Activated T-cell treated with anti-CD3 and anti-CD28 coated beads for 48 hours (primary cell): ENCODE measurements at places on chromosomes 7 and 10.

GRCh38 chr7:6106140-6106904, 75.1 kb downstream of the ANKRD61 start:
- DNase-seq = peak; percentile 18

- no peak for DNase-seq
These were observed 40.5 kb downstream of the C1QL3 start for GRCh38 chr10:16481052-16481728.

GRCh38 chr7:2729893-2730716, 42.1 kb downstream of the AMZ1 start:
- no peak for DNase-seq

- DNase-seq = no peak
These were observed 156.9 kb upstream of the NPSR1 start for GRCh38 chr7:34501156-34501555.

DNA sequence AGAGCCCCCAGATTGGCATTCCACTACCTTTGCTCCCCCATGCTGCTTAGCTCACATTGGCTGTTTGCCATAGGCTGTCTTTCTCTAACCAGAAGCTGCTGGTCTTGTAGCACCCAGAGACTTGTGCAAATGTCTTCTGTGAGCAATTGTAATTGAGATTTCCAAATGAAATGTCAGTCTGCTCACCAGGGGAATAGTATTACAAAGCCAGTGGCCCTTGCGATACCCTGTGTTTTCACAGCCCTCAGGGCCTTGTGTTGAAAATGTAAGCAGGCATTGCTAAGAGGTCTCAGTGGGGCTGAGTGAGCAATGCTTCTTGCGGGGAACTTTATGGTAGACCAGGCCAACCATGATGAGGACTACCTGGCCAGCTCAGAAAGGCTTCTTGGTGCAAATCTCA, 746.5 kb downstream of the LRMDA start:
- DNase-seq = no peak

GRCh38 chr10:129864082-129864481, 100.0 kb downstream of the EBF3 start:
- DNase-seq = no peak

DNA sequence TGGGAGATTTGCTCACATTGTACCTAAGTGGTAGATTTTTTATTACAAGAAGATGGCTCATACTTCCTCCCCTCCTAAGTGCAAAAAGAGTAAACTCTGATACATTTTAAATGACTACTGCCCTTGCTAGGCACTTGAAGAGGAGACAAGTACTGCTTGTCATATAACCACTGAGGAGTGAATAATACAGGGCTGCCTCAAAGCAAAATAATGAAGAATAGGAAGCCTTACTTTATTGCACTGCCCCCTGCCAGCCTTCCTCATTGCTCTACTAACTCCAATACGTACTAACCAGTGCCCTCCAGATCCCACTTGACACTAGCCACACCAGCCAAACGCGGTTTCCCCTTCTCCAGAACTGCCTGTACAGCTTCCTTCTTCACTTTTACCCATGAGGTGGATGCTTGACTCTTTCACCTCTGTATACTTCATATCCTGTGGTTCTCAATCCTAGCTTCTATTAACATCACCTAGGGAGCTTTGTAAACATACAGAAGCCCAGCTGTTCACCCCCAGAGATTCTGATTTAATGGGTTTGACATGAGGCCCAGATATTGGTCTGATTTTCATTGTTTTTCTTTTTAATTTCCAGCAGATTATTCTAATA, 11.7 kb upstream of the MTERF1 start:
- no peak for DNase-seq

DNA sequence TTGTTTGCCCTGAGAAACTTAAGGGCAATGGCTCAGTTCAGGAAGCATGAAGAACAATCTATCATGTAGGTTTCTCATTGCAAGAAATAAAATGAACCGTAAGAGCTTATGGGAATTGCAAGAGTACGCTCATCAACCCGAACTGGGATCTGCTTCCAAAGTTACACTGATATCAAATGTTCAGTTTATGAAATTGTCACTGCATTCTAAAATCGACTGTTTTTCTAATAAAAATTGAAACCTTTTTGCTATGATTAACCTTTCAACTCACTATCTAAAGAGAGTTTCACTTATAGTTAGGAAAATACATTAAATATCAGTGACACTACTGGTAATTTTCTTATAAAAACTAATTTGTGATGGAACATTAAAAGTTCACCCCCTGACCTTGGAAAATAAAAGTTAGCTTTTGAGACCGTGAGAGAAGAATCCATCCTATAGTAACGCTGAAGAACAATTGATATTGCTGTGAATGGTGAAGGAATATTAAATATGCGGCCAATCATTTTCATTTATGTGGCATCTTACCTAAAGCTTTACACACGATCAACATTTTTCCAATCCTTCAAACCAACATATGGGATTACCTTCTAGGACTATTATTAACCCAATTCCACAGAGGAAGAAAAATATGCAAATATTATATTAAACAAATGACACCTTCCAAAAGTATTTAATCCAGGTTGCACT, 2.2 kb downstream of the MEOX2 start:
- DNase-seq = no peak

- no peak for DNase-seq
These were observed 201.8 kb upstream of the AGR3 start for GRCh38 chr7:17083392-17084165.

DNA sequence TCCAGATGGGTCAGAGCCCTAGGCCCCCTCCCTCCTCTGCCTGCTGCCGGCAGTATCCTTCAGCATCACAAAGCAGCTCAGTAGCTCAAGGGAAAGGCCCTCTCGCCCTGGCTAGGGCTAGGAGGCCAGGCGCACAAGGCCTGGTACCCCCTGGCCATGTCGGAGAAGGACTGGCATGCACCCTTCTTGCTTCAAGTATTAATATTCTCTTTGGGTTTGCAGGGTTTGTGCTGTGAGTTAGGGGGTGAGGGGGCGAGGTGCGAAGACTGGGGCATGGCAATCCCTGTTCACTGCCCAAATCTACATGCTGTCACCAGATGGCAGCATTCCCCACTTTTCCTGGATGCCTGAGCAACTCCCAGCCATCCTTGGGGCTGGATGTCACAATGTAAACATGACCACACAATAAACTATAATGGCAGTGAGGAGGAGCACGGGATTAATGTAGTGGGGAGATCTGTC, 105.2 kb downstream of the NEURL1 start:
- DNase-seq = no peak

DNA sequence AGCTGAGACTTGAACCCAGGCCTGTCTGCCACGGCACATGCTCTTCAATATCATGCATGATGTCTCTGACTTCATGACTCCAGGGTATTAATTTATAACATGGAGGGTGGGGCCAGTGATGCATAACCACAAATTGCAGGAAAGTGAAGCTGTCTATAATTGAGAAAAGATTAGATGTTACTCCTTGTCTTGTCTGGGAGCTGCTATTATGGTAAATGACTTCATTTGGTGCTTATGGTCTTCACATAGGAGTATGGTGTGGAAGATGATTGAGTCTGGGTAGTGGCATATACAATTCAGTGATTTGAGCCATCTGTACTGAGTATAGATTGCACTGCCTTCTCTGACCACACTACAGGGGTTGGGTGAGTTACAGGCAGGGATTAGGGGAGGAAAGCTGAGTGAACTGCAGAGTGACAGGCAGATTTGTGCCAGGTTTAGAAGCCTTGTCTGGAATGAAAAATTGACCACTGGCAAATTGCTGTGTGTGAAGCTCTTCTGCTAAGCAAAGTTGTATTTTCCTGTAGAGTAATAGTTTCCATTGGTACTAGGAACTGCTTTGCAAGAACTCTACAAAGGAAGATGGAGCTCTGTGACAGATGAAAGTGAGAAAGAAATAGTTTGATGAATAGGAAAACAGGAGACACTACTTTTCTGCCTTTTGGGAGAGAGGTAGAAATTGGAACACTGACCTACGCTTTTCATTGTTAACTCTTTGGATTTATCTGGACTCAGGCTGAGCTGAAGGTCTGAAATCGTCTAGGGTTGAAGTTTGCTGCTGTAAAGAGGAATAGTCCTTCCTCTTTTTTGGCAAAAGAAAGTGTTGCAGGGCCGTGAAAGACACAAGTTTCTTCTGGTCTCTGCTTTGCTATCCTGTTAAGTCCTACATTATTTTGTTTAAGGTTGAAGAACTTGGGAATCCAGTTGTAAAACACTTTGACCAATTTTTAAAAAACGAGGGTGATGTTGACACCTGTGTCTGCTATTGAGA, 2.7 kb downstream of the SND1 start:
- no peak for DNase-seq

GRCh38 chr7:45342236-45342635, 184.6 kb downstream of the RAMP3 start:
- no peak for DNase-seq

- no peak for DNase-seq
These were observed 45.0 kb downstream of the FAM20C start for GRCh38 chr7:237385-237784.

DNA sequence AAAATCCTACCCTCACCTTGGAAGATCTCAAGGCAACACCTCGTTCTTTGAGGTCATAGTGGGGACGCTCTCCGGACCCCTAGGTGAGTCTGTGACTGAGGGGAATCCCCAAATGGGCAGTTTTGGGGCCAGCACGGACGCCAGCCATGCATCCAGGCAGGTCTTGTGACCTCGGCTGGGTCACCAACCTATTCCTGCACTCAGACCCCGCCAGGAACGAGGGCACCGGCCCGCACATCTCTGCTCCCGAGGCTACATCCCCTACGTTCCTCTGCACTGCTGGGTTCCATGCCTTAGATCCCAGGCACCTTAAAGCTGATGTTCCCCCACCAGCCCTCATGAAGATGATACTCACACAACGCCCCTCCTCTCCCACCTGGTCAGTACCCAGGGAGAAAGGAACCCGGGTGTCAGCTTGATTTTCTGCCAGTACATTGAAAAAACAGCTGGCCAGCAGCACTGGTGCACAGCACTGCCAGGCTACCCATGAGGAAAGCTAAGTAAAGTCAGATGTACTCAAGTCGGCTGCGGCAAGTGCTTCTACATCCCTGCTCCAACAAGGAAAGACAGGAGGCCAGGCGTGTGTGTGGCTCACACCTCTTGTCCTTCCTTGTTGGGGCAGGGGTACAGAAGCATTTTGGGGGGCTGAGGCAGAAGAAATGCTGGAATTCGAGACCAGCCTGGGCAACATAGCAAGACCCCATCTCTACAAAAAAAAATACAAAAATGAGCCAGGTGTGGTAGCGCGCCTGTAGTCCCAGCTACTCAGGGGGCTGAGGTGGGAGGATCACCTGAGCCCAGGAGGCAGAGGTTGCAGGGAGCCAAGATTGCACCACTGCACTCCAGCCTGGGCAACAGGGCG, 48.1 kb downstream of the DIP2C start:
- DNase-seq = no peak

GRCh38 chr7:87151002-87151728, 1.1 kb upstream of the DMTF1 start:
- DNase-seq = no peak

- no peak for DNase-seq
These were observed 3.3 kb downstream of the GRB10 start for GRCh38 chr7:50779427-50779826.
